ENCODE measurements at places on chromosomes 4 and X.

DNA sequence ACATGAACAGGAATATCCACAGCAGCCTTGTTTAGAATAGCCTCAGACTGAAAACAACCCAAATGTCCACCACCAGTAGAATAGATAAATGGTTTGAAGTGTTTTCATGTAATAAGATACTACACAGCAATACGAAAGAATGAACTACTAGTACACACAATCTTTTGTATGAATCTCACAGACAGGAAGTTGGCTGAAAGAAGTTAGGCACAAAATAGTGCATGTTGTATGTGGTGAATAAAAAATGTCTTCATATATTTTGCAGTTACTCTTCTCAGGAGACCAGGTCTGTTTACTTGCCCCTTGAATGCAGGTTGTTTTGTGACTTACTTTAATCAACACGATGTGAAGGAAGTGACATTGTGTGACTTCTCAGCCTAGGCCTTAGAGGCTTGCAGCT is 75.9 kb upstream of the LEF1 start:
- DNase-seq = no peak

GRCh38 chr4:8218371-8219031 is 19.4 kb downstream of the SH3TC1 start:
- no peak for DNase-seq

DNA sequence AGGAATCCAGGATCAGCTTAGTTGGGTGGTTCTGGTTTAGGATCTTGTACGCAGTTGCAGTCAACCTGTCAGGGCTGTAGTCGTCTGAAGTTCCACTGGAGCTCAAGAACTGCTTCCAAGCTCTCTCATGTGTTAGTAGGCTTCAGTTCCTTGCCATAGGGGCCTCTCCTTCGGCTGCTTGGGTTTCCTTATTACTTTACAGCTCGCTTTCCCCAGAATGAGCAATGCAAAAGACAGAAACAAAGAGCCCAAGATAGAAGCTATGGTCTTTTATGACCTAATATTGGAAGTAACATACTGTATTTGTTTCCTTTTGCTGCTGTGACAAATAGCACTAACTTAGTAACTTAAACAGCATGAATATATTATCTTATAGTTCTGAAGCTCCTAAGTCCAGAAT is 51.7 kb downstream of the TIGD2 start:
- DNase-seq = no peak

- DNase-seq = no peak
Measured at GRCh38 chrX:57137501-57137900, 304 bp upstream of the SPIN2A start.

Measured in activated CD8-positive, alpha-beta memory T cell treated with anti-CD3 and anti-CD28 coated beads for 1 hour (primary cell).